ENCODE measurements at places on chromosomes 7 and 10.

DNA sequence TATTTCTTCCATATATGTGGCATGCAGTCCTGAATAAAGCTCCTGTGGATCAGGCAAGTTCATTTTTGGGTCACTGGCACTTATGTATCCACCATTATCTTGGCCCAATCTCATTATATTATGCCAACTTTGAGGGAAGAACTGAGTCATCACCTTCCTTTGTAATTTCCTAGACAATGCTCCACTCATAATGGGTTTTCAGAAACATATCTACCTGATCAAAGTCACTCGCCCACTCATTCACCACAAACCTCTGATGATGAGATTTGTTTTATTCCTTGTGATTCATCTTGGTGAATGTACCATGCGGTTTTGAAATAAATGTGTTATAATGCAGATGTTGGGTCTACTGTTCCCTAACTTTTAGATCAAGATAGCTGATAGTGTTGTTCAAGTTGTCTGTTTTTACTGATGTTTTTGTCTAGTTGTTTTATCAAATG is 525.8 kb downstream of the KIF20B start:
- no peaks in the 10 kb centered on the region for H3K4me1 ChIP-seq
- DNase-seq, result no peak
- no peaks in the 10 kb centered on the region for H3K27me3 ChIP-seq
- H3K36me3 ChIP-seq, result no peaks in the 10 kb centered on the region
- no peak overlapping the region for H3K27ac ChIP-seq

GRCh38 chr10:122435212-122435827 is 19.1 kb upstream of the ARMS2 start:
- no peak overlapping the region for H3K4me3 ChIP-seq
- peak; percentile 64 for DNase-seq
- H3K4me1 ChIP-seq, result no peaks in the 10 kb centered on the region
- no peak overlapping the region for H3K27ac ChIP-seq
- H3K27me3 ChIP-seq, result no peaks in the 10 kb centered on the region

DNA sequence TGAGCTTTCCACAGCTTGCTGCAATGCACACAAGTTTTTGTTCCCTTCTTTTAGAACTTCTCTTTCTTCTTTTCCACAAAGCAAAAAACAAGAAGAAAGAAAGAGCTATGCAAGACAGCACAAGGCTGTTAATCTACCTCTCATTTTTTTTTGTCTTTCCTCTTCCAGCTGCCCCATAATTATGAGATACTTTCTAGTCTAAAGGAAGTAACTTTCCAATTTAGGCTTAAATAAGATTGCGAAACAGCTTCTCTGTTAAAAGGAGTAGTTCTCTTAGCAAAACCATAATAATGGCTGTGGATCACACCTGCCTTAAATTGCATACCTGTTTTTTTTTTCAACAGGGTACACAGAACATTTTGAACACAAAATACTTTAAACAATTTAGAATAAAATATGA is 56.0 kb downstream of the NDUFB2 start:
- no peak for DNase-seq
- H3K27me3 ChIP-seq, result no peaks in the 10 kb centered on the region
- no peaks in the 10 kb centered on the region for H3K4me1 ChIP-seq
- peaks cover 6% of the 10 kb centered on the region for H3K36me3 ChIP-seq

DNA sequence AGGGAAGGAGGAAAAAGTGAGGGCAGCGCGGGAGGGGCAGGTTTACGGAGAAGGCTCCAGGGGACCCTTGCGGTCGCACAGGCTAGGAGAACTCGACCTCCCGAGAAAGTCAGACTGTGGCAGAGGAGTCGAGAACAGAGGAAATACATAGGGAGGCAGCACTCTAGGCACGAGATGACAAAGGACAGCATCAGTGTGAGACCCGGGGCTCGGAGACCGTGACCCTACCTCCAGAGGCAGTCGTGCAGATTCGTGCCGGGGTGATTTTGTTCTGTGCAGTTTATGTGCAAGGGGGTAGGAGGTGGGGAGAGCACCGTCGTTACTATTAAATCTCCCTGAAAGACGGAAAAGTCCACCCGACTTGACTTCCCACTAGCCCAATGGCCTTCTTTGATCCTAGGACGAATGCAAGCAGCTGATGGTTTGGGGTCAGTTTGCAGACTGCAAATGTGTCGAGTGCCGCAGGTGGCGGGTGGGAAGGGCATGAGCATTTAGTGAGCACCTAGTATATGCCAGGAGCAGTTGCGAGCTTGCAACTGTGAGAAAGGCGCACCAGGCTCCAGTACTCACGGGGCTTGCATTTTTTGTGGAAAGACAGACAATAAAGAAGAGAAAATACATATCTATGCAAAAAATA is 674 bp upstream of the OSBPL3 start:
- H3K36me3 ChIP-seq, result no peaks in the 10 kb centered on the region
- H3K27me3 ChIP-seq, result no peaks in the 10 kb centered on the region
- no peak for DNase-seq
- H3K4me3 ChIP-seq, result peak overlapping the region; percentile 69

DNA sequence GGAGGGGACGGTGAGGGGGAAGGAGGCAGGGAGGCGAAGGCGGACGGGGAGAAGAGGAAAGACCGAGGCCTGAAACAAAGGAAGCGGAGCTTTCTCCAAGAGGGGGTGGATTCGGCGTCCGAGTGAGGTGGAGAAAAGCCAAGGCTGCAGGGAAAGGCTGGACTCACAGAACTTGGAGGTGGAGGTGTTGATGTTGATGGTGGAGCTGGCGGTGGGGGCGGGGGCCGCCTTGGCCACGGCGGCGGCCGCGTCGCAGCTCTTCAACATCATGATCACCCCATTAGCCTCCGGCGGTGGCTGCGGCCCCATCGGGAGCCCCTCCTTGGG is 578 bp downstream of the CACUL1 start:
- peak overlapping the region; percentile 86 for H3K27ac ChIP-seq
- H3K36me3 ChIP-seq, result no peaks in the 10 kb centered on the region
- peak overlapping the region; percentile 89 for H3K4me3 ChIP-seq
- H3K4me1 ChIP-seq, result no peaks in the 10 kb centered on the region
- H3K27me3 ChIP-seq, result no peaks in the 10 kb centered on the region

DNA sequence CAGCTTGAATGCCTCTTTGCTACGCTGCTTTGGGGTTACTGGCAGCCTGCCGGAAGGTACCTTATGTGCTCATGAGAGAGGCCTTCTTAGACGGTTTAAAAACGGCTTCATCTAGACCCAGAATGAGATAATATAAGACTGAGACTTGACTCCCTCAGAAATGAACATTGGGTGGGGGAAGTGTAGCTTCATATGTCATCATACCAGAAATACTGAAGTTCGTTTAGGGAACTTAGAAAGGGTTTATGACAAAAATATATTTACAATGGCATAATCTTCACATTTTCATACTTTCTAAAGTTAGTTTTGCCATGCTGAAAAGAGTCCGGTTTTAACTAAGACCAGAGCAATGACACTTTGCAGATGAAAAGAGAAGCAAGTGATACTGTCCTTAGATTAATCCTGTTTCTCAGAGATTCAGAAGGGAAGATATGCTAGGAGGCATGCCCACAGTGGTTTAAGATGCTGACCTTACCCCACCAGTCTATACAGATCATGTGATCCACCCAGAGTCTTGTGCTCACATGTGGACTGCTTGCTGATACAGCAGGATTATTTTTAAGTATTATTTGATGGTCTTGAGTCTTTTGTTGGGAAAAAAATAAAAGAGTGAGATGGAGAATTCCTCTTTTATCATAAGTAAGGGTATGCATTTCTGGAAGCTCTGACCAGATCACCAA is 40.8 kb upstream of the HGF start:
- no peak for DNase-seq
- H3K27ac ChIP-seq, result no peak overlapping the region
- H3K4me3 ChIP-seq, result no peak overlapping the region
- no peaks in the 10 kb centered on the region for H3K36me3 ChIP-seq
- H3K27me3 ChIP-seq, result no peaks in the 10 kb centered on the region
